ENCODE measurements at places on chromosomes 1 and 21. TPM values are rescaled to one million over a fixed set of nuclear protein-coding genes. Genes with fewer than 3 reads are reported as not detected.

The DMBX1 gene
- total RNA-seq, result not detected

The FCRL5 gene
- total RNA-seq, result not detected

The MRPS15 gene
- 120 TPM for total RNA-seq

The AMY2A gene
- not detected for total RNA-seq

The S100A7A gene
- total RNA-seq, result not detected

The SPRR4 gene
- total RNA-seq, result not detected

The KIAA1614 gene
- total RNA-seq, result 0.15 TPM

The NBPF20 gene
- total RNA-seq, result 3.4 TPM

The GJB3 gene
- total RNA-seq, result 11.8 TPM

The RGS5 gene
- total RNA-seq, result 6.9 TPM

The KCNJ15 gene
- total RNA-seq, result 0.19 TPM

The NPPB gene
- 0.30 TPM for total RNA-seq

The COPA gene
- 233 TPM for total RNA-seq

The KPRP gene
- total RNA-seq, result not detected

The GPN2 gene
- 24.9 TPM for total RNA-seq

The FMN2 gene
- 2.6 TPM for total RNA-seq

The CAPN8 gene
- total RNA-seq, result not detected

The TNFRSF1B gene
- 3.6 TPM for total RNA-seq

The BCAN gene
- not detected for total RNA-seq

The UMODL1 gene
- total RNA-seq, result not detected

The FTCD gene
- total RNA-seq, result 0.05 TPM

The SPATA45 gene
- total RNA-seq, result not detected

Measured in A375 (cell line).